NCI-H187 (cell line): ENCODE measurements at places on chromosomes 2 and 18.

DNA sequence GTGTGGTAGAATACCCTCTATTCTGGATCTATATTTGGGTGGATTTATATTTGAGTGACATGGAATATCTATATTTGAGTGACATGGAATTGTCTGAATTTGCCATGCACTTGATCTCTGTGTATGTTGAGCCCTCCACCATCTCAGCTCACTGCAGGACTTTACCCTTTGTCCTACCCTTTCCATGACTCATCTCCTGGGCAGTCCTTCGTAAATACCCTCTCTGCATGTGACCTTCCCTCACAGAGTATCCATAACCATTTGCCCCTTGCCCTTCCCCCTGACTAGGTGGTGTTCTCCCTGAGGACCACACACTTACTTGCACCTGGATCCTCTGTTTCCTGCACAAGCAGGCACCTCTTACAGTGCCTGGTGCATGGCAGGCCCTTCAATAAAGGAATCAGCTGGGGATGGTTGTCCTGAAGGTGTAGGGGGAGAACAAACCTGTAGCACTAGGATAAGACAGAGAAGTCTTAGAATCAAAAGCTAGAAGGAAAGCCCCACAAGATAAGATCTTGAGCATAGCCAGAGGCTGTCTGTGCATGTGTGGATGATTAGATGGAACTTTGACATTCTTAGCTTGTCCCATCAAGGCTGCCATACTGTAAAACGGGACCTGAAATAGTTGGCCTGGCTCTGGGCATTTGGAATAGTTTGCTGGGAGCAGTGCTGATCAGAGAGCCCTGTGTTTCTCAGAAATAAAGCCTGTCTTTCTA lies 230.4 kb downstream of the FHOD3 start:
- DNase-seq: no peak

DNA sequence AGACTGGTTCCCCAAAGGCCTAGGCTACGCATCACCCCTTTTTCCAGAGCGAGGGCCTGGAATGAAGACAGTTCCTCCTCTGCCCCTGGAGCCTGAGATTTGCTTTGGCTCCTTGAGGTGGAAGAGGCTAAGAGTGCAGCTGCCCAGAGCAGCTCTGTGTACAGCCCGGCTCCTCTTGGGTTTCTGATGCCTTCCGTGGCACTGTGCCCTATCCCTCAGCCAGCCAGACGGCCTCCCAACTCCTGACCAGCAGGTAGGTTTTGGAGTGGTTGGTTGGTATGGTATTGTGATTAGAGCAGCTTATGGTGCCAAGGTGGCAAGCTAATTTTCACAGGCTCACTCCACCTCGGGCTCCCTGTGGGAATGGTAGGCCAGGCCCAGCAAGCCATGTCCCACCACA lies 112.2 kb downstream of the TANC1 start:
- DNase-seq: no peak

GRCh38 chr2:219475697-219476651 lies 22.7 kb upstream of the GMPPA start:
- DNase-seq: no peak

GRCh38 chr2:39433586-39434195 lies 3.4 kb downstream of the MAP4K3 start:
- no peak for DNase-seq

- DNase-seq: peak; percentile 59
Observed at GRCh38 chr2:31109633-31110192, 28.5 kb downstream of the GALNT14 start.

GRCh38 chr18:43422518-43422917 lies 145.2 kb upstream of the SYT4 start:
- no peak for DNase-seq

DNA sequence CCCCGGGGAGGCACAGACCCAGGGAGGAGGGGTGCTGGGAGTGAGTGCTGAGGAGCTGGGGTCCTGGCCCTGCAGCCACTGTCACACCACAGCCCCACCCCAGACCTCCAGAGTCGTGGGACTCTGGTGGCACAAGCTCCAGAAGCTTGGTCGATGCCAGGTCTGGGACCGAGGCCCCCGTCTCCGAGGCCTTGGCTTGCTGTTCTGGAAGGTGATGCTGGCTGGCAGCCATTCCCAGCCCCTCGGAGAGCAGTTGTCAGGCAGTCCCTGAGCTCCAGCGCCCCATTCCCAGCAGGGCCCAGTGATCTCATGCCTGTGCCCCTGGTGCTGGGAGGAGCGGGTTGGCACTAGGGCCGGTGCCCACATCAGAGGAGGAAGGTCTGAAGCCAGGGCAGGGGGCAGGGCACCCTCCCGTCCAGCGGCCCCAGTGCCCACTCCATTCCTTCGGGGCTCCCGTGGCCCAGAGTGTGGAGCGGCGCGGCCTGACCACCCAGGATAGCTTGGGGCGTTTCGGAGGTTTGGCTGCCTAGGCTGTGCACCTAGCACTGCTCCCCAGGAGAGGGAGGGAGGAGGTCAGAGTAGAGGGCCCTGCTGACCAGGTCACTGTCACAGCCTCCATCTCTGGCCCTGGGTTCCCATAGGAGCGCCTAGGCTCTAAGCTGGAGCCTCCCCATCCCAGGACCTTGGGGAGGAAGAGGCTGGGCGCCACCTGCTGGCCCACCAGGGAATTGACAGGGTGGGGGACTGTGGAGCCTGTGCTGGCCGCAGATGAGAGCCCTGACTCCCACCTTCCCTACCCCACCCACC lies 16.8 kb upstream of the ALPI start:
- no peak for DNase-seq

- no peak for DNase-seq
Observed at GRCh38 chr2:43131051-43131889, 95.1 kb downstream of the ZFP36L2 start.

- peak; percentile 62 for DNase-seq
Observed at GRCh38 chr2:41716497-41716896, 331.3 kb upstream of the PKDCC start.

GRCh38 chr2:121902616-121903015 lies 147.2 kb downstream of the TSN start:
- no peak for DNase-seq

DNA sequence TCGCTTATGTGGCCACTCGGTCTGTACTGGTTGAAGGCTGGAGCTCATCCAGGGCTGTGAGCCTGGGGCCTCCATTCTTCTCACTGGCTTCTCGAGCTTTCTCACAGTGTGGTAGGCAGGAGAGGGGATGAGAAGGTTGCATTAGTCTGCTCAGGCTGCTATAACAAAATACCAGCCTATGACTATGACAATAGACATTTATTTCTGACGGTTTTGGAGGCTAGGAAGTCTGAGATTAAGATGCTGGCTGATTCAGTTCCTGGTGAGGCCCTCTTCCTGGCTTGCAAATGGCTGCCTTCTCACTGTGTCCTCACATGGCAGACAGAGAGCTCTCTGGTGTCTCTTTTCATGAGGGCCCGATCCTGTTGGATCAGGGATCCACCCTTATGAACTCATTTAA lies 6.2 kb upstream of the STK25 start:
- no peak for DNase-seq

- DNase-seq: no peak
Observed at GRCh38 chr2:241358470-241358869, 2.4 kb downstream of the FARP2 start.

DNA sequence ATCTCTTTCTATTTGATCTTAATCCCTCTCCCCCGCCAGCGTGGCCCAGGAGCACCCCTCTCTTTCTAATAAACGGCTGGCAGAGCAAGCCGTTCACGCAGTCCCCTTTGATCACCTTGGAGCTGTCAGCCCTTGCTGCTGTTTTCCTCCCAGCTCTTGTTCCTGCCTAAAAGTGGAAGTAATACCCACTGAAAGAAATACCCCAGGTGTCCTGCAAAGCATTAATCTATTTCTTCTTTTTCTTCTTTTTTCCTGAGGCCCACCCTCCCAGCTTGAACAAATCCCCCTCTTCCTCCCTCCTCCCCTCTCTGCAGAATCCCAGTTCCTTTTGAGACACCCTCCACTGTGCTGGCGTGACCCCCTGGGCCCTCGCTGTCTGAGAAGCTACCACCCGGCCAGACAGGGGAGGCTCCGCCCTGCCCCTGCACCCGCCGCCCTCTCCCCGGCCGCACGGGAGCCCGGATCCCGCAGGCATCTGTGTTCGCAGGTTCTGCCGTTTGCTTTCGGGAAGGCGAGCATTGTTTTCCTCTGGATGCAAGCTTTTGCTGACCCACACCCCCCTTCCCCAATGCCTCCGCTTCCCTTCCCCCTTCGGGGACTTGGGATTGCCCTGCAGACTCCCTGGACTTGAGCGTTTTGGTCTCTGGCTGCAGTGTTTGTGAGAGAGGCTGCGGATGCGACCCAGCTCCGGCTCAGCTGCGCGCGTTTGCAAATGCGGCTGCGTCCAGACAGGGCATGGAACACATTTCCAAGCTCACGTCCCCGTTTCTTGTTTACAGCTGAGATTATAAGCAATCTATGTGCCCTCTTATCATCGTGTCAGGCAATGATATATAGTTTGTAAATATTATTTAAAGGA lies 631.5 kb downstream of the NYAP2 start:
- no peak for DNase-seq

DNA sequence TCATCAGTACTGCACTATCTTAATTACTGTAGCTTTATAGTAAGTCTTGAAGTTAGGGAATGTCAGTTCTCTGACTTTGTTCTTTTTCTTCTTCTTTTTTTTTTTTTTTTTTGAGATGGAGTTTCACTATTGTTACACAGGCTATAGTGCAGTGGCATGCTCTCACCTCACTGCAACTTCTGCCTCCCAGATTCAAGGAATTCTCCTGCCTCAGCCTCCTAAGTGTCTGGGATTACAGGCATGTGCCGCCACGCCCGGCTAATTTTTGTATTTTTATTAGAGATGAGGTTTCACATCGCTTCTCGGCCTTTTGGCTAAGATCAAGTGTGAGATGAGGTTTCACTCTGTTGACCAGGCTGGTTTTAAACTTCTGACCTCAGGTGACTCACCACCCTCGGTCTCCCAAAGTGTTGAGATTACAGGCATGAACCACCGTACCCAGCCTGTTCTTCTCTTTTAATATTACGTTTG lies 41.9 kb upstream of the TANC1 start:
- DNase-seq: no peak

DNA sequence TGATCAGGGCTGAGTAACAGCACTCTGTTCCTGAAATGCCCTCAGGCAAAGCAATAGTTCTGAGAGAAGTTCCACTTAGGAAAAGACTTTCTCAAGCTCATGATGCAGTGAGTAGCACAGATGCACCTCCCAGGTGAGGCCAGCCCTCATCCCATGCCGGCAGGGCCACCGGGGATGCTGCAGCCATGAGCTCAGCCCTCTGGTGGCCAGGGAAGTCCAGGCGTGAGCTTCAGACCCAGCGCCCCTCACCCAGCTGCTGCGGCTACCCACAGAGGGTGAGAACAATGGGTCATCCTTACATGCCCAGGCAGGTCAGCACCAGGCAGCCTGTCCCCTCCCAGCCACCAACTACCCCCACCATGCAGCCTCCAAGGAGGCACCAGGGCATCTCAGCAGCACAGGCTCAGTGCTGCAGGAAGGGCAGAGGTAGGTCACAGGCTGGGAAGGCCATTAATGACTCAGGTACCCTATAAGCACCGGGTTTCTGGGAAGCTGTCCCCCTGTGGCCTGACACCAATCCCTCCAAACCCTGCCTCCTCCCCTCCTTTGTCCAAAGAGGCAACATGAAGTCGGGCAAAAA lies 50.6 kb downstream of the TTC32 start:
- DNase-seq: no peak

GRCh38 chr2:232476791-232477190 lies 10.8 kb downstream of the ECEL1 start:
- DNase-seq: no peak

- DNase-seq: no peak
Observed at GRCh38 chr2:110770404-110770958, 38.1 kb downstream of the ACOXL start.

DNA sequence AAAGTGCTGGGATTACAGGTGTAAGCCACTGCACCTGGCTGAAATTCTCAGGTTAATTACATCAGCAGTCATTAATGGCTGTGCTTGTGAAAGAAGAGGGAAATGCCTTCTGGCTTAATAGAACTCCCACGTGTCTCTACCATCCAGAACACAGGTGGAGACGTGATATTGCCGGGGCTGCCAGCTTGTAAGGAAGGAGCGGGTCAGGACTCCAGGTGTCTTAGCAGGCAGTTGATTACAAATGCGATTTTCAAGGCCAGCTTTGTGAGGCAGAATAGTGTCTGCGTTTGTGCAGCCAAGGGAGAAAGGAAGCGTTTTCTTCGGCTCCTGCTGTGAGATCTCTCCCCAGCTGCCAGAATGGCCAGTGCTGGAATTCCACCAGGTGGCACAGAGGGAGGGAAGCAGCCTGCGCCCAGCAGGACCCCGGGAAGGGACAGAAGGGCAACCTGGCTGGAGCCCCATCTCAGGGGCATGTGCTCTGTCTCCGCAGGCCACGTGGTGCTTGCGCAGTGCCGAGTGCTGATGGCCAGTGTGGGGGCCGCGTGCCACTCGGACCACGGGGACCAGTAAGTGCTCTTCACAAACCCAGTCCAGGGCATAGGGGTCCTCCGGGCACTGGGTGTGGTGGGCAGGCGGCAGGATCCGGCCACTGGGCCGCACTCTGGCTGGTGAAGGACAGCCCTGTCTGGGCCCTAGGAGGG lies 3.7 kb upstream of the ESPNL start:
- DNase-seq: no peak

- no peak for DNase-seq
Observed at GRCh38 chr2:180707884-180708205, 272.6 kb upstream of the UBE2E3 start.
